ENCODE measurements at places on chromosomes 2 and 18. TPM values are rescaled to one million over a fixed set of nuclear protein-coding genes. Genes with fewer than 3 reads are reported as not detected.

The PTPRN gene
- 1.2 TPM for polyA plus RNA-seq

The CETN1 gene
- polyA plus RNA-seq = not detected

The CXCR1 gene
- 0.13 TPM for polyA plus RNA-seq

The MAP3K19 gene
- 2.9 TPM for polyA plus RNA-seq

The AQP12A gene
- polyA plus RNA-seq = not detected

The CCBE1 gene
- 75.0 TPM for polyA plus RNA-seq

The CCDC68 gene
- 136 TPM for polyA plus RNA-seq

The CRYGD gene
- 0.25 TPM for polyA plus RNA-seq

The RPRM gene
- 1.7 TPM for polyA plus RNA-seq

The UPP2 gene
- polyA plus RNA-seq = 0.29 TPM

The GPAT2 gene
- polyA plus RNA-seq = 4.2 TPM

The MARCHF7 gene
- polyA plus RNA-seq = 165 TPM

The SLC30A3 gene
- polyA plus RNA-seq = 0.24 TPM

The SCN7A gene
- 45.2 TPM for polyA plus RNA-seq

The VWC2L gene
- polyA plus RNA-seq = not detected

The UGT1A8 gene
- not detected for polyA plus RNA-seq

The SF3B1 gene
- 633 TPM for polyA plus RNA-seq

The LBX2 gene
- polyA plus RNA-seq = 0.85 TPM

The DGKD gene
- polyA plus RNA-seq = 29.2 TPM
